Aorta (tissue), 5 donors: ENCODE measurements at places on chromosomes 16 and 17. TPM values are rescaled to one million over a fixed set of nuclear protein-coding genes. Genes with fewer than 3 reads are reported as not detected.

GRCh38 chr17:48333034-48333530 is 96.9 kb downstream of the SKAP1 start:
- H3K36me3 ChIP-seq = no peaks in the 10 kb centered on the region
- H3K27ac ChIP-seq = no peak overlapping the region
- H3K27me3 ChIP-seq = no peaks in the 10 kb centered on the region
- H3K4me3 ChIP-seq = no peak overlapping the region
- no peaks in the 10 kb centered on the region for H3K4me1 ChIP-seq
- no peak for DNase-seq

- no peak overlapping the region for H3K4me3 ChIP-seq
- H3K4me1 ChIP-seq = no peaks in the 10 kb centered on the region
- peak; percentile 87 for DNase-seq
These were observed 18.6 kb downstream of the HSBP1 start for GRCh38 chr16:83826146-83826913.

GRCh38 chr17:8149419-8150193 is 2.6 kb downstream of the PER1 start:
- H3K27ac ChIP-seq = peak overlapping the region; percentile 4
- peaks cover 41% of the 10 kb centered on the region for H3K36me3 ChIP-seq
- no peaks in the 10 kb centered on the region for H3K27me3 ChIP-seq
- no peaks in the 10 kb centered on the region for H3K4me1 ChIP-seq
- H3K4me3 ChIP-seq = no peak overlapping the region

The NOG gene
- polyA plus RNA-seq = not detected

The TBC1D3I gene
- polyA plus RNA-seq = 0.75 TPM

DNA sequence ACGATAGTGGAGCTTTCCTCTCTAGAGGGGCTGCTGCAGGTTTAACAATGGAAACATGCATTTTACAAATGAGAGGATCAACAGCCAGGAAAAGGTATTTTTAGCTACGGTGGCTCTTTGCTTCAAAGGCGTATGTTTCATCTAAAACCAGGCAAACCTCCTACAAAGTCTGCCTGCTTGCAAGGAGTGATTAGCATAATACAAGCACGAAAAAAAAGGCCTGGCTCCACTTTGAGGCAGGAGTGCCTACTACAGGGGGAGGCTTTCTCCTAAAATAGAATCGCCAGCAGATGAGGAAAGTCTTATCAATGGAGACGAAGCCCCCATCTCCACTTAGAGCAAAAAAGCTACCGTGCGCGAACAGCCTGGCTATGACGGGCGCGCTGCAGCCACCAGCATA is 27.1 kb upstream of the MTSS2 start:
- H3K36me3 ChIP-seq = no peaks in the 10 kb centered on the region
- no peak overlapping the region for H3K27ac ChIP-seq
- H3K4me3 ChIP-seq = no peak overlapping the region
- no peaks in the 10 kb centered on the region for H3K27me3 ChIP-seq

GRCh38 chr17:57484826-57485565 is 228.7 kb downstream of the MSI2 start:
- no peaks in the 10 kb centered on the region for H3K27me3 ChIP-seq
- peaks cover 6% of the 10 kb centered on the region for H3K4me1 ChIP-seq
- DNase-seq = no peak
- H3K4me3 ChIP-seq = no peak overlapping the region
- H3K27ac ChIP-seq = no peak overlapping the region

The KSR1 gene
- 46.8 TPM for polyA plus RNA-seq

DNA sequence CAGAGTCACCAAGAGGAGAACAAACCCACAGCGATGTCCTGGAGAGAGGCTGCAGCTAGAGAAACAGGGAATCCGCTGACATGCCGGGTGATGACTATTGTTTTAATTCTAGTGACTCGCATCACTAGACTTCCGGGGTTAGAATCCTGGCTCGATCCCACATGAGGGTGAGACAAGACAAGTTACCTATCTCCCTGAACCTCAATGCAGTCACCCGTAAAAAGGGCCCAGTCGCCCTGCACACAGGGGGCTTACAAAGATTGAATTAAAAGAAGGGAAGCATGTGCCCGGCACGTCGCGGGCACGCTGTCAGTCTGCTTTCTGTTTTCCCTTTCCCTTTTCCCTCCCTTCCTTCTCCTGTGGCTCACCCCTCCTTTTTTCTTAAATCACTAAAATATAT is 212.9 kb upstream of the FOXF1 start:
- H3K27me3 ChIP-seq = peaks cover 4% of the 10 kb centered on the region
- H3K4me3 ChIP-seq = no peak overlapping the region
- no peaks in the 10 kb centered on the region for H3K4me1 ChIP-seq
- H3K27ac ChIP-seq = no peak overlapping the region

DNA sequence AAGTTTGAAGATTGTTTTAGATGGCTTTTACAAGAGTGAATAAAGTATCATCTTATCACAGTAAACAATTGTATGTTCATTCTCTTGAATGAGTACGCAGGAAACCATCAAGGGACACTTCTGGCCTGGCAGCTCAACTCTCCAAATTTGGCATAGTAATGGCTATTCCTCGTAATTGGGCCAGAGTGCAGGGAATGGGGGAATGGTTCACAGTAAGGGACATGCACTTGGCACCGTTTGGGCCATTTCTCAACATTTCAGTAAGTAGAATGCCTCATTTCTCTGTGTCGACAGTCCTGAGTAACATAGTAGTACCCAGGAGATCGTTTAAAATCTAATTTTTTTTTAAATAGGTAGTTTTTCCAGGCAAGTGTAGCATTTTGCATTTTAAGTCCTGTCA is 309.6 kb downstream of the KCNJ2 start:
- no peaks in the 10 kb centered on the region for H3K36me3 ChIP-seq
- H3K27ac ChIP-seq = no peak overlapping the region
- H3K4me3 ChIP-seq = no peak overlapping the region
- DNase-seq = no peak
- H3K27me3 ChIP-seq = peaks cover 2% of the 10 kb centered on the region

The TBX2 gene
- 116 TPM for polyA plus RNA-seq

The IL34 gene
- 19.4 TPM for polyA plus RNA-seq

The SPN gene
- not detected for polyA plus RNA-seq

The SCN4A gene
- polyA plus RNA-seq = 0.03 TPM

DNA sequence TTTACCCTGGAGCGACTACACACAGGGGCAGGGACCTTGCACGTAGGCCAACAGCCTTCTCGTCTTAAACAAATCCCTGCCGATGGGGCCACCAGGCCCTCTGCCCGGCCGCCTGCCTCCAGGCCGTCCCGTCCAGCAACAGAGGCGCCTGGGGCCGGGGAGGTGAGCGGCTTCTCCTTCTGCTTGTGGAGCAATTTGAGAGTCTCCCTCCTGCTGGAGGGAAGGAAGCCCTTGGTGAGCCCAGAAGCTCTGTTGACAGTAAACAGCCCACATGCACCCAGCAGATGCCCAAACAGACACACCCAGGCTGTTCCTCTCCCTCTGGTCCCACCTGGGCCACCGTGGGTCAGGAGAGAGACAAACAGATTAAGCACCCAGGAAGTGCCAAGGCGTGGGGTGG is 8.1 kb downstream of the SLC43A2 start:
- H3K36me3 ChIP-seq = no peaks in the 10 kb centered on the region
- no peak for DNase-seq
- H3K4me3 ChIP-seq = no peak overlapping the region
- no peaks in the 10 kb centered on the region for H3K27me3 ChIP-seq
- no peaks in the 10 kb centered on the region for H3K4me1 ChIP-seq
- no peak overlapping the region for H3K27ac ChIP-seq

GRCh38 chr17:51733166-51733565 is 425.3 kb downstream of the CA10 start:
- H3K36me3 ChIP-seq = no peaks in the 10 kb centered on the region
- DNase-seq = no peak
- no peaks in the 10 kb centered on the region for H3K4me1 ChIP-seq
- no peaks in the 10 kb centered on the region for H3K27me3 ChIP-seq
- no peak overlapping the region for H3K4me3 ChIP-seq

DNA sequence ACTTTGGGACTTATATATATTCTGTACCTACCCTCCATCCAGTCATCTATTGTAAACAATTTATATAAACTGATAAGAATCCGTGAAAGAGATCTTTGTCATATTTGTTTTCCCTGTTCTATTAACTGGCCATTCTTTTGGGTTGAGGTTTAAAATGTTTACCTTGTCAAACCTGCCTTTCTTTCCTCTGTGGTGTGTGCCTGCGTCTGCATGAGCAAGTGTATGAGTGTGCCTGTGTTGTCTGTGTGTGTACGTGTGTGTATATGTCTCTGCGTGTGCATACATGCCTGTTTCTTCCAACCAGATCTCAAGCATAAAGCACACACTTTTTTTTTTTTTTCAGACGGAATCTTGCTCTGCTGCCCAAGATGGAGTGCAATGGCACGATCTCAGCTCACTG is 201.5 kb downstream of the C16orf95 start:
- no peak for DNase-seq
- no peak overlapping the region for H3K27ac ChIP-seq
- no peak overlapping the region for H3K4me3 ChIP-seq
- no peaks in the 10 kb centered on the region for H3K36me3 ChIP-seq
- H3K27me3 ChIP-seq = no peaks in the 10 kb centered on the region
- no peaks in the 10 kb centered on the region for H3K4me1 ChIP-seq

DNA sequence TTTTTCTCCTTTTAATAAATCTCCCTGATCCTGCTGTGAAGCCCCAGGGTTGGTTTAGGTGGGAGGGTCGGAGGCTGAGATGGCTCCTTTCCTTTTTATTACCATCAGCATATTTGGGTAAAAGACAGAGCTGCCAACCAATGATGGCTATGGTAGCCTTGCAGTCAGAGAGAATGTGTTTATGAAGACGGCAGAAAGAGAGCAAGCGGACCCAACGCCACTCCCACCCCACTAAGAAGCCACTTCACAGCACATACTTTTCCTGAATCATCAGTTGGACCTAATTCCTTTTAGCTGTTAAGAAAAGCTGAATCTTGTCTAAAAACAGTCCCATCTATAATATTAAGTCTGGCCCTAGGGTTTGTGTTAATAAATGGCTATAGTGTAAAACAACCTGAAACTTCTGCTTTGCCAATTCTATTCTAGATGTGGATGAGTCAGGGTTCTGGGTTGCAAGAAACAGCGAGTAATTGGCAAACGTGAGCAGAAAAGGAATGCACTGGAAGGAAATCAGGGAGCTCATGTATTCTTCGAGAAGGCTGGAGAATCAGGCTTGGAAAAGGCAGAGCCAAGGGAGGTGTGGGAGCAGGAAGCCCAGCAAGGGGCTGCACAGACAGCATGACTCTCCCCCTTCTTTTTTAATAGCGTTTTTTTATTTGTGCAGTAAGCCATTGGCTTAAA is 34.0 kb upstream of the PRKCA start:
- H3K4me1 ChIP-seq = peaks cover 3% of the 10 kb centered on the region
- DNase-seq = no peak
- H3K27ac ChIP-seq = no peak overlapping the region
- H3K36me3 ChIP-seq = no peaks in the 10 kb centered on the region
- no peaks in the 10 kb centered on the region for H3K27me3 ChIP-seq

DNA sequence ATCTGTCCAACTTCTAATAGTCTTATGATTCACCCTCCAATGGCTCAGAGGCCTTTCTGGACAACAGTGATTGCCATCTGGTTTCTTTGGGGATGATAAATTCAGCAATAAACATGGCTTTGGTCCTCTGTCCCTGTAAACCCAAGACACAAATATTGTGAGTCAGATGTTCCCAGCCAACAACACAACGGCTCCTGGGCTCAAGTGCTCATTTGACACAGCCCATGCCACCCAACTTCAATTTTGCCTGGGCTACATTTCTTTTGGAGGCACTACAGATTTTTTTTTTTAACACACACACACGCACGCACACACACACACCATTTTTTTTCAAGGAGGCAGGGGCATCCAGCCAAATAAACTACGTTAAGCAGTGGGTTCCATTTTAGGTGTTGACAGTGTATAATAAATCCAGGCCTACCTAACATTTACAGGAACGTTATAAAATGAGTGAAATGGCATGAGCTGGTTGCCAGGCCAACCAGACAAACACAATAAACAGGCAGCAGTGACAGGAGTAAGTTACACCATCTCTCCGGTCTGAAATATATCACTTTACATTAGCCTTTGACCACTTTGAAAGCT is 939.9 kb upstream of the SOX9 start:
- no peak for DNase-seq
- no peaks in the 10 kb centered on the region for H3K36me3 ChIP-seq
- H3K4me1 ChIP-seq = no peaks in the 10 kb centered on the region
- H3K27me3 ChIP-seq = no peaks in the 10 kb centered on the region

- no peaks in the 10 kb centered on the region for H3K4me1 ChIP-seq
- no peaks in the 10 kb centered on the region for H3K27me3 ChIP-seq
- no peak overlapping the region for H3K27ac ChIP-seq
- no peak overlapping the region for H3K4me3 ChIP-seq
- H3K36me3 ChIP-seq = no peaks in the 10 kb centered on the region
These were observed 17.9 kb downstream of the ATP6V0D1 start for GRCh38 chr16:67463059-67463458.

- H3K27ac ChIP-seq = no peak overlapping the region
- no peak overlapping the region for H3K4me3 ChIP-seq
- H3K27me3 ChIP-seq = no peaks in the 10 kb centered on the region
- no peak for DNase-seq
These were observed 56.5 kb upstream of the XYLT1 start for GRCh38 chr16:17526956-17527937.

The GOT2 gene
- 20.4 TPM for polyA plus RNA-seq

The NPIPA2 gene
- polyA plus RNA-seq = 1.6 TPM
